IMR-90 (cell line): ENCODE measurements at places on chromosomes 6 and 20. TPM values are rescaled to one million over a fixed set of nuclear protein-coding genes. Genes with fewer than 3 reads are reported as not detected.

The GTSF1L gene
- total RNA-seq, result not detected in 2 replicates

The PHACTR2 gene
- total RNA-seq, result 74.2 and 76.9 TPM in 2 replicates

The DACT2 gene
- not detected in 2 replicates for total RNA-seq

The SLC17A3 gene
- total RNA-seq, result not detected in 2 replicates
